Psoas muscle (tissue), 8 donors: ENCODE measurements at places on chromosomes 2 and 18. TPM values are rescaled to one million over a fixed set of nuclear protein-coding genes. Genes with fewer than 3 reads are reported as not detected.

DNA sequence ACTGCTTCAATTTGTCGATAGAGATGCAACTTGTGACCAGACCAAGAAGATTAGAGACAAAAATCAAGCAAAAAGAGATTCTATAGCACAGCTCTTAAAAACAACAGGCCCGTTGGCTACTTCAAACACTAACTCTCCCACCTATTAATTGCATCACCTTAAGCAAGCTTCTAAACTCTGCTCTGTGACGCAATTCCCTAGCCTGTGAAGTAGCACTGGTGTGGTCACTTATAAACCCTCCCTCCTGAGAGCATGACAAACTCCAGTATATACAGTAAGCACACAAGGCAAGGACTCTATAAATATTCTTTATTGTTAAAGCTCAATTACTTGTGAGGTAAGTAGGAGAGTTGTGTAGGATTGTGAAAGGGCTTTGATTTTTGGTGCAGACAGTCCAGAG lies 72.3 kb downstream of the CMPK2 start:
- DNase-seq: no peak

- DNase-seq: no peak
Measured at GRCh38 chr18:37272841-37273240, 292.8 kb downstream of the CELF4 start.

GRCh38 chr2:98347298-98348065 lies 1.2 kb downstream of the CNGA3 start:
- DNase-seq: no peak

DNA sequence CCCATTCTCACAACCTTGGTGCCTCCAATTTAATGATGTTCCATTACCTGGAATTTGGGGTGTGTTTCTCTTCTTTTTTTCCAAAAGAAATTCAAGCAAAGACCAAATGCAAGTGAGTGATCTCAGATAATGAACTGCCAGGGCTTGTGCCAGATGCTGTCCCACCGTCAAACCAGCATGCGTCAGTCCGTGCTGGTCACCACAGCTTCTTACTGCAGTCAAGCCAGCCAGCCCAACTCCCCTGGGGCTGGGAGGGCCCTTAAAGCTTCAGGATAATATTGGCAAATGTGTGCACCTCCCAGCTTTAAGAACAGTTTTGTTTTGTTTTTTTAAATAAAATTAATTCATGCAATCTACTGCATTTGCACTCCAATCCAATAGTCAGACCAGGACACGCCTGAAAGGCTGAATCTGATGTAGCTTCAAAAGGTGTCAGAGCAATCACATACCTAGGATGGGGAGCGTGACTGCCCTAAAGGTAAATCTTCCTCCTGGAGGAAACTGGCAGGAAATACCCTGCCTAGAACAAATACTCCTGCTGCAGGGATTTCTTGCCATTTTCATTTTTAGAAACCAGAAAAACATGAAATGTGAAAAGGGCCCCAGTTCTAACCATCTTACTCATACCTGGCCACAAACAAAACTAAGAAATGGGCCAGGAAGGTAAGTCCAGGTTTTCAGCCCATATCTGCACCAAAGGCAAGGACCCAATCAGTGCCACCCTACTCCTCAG lies 26.8 kb upstream of the SP3 start:
- peak; percentile 91 for DNase-seq

GRCh38 chr2:191748528-191749180 lies 70.7 kb downstream of the NABP1 start:
- no peak for DNase-seq

GRCh38 chr2:170022692-170023091 lies 155.3 kb upstream of the MYO3B start:
- DNase-seq: no peak

Gene FAM237A
- polyA plus RNA-seq: not detected

DNA sequence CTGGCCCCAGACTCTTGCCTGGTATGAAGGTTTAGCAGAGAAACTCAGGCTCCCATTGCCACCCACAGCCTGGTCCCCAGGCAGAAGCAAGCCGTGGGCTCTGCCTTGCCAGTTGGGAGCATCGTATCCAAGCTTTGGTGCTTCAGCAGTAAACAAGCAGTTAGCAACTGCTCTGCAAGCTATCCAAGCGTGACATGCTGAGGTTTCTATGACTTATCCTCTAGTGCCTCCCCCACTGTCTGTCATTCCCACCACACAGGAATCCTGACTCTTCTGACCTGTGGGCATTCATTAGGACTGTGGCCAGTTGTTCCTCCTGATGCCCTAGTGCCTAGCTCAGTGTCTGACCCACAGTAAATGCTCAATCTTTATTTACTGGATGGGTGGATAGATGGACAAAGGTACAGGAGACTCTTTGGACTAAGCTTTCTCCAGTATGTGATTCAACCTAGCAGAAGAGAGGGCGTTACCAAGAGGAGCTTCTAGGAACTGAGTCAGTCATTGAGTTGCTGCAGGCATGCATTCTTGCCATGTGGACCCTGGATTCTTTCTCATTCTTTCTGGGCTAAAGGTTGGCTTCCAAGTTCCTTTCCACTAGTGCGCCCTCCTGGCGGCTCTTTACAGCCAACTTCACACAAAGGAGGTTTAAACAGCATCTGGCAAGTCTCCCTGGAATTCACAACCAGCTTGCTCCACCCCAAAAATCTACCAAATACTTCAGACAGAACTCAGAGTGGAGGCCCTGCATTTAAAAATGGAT lies 40.6 kb upstream of the MRPL19 start:
- no peak for DNase-seq

- no peak for DNase-seq
Measured at GRCh38 chr2:143553261-143553660, 424.0 kb downstream of the ARHGAP15 start.
